ENCODE measurements at places on chromosomes 12 and 14.

- DNase-seq = peak; percentile 52
Measured at GRCh38 chr14:67396381-67396970, 15.5 kb downstream of the PLEK2 start.

- peak; percentile 34 for DNase-seq
Measured at GRCh38 chr14:67265131-67265530, 23.9 kb downstream of the PALS1 start.

- no peak for DNase-seq
Measured at GRCh38 chr14:53779301-53779700, 177.3 kb downstream of the BMP4 start.

- peak; percentile 5 for DNase-seq
Measured at GRCh38 chr12:114982760-114983159, 298.8 kb upstream of the TBX3 start.

GRCh38 chr12:110245369-110245772, 35.7 kb upstream of the ATP2A2 start:
- peak; percentile 4 for DNase-seq

DNA sequence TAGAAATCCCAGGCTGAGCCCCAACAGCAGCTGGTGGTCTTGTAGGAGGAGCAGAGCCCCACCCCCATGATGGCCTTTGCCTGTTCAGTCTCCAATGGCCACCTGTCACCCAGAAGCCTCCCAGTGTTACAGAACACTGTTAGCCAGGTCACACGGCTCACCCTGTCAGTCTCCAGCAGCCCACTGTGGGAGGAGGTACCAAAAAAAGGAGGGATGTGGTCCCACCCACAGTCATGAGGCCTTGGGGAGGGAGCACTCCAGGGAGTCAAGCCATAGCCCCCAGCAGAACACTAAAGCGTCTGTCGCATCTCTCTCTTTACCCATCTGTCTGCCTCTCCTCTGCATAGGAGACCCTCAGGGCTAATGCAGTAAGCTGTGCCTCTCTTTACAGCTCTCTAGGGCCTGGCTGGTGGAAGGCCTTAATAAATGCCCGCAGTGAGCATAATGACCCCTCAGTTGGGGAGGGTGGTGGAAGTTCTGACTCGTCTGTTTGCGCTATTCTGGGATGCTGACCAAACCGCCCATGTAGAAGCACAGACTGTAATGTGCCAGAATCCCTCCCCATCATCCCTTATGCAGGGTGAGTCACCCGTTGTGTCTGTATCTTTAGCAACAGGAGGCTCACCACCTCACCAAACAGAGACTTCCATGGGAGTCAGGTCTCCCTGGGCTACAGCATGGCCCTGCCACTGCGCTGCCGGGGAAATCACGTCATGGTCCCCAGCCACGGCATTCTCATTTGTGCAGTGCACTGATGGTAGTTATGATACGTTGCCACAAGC, 14.6 kb downstream of the C14orf132 start:
- peak; percentile 92 for DNase-seq

DNA sequence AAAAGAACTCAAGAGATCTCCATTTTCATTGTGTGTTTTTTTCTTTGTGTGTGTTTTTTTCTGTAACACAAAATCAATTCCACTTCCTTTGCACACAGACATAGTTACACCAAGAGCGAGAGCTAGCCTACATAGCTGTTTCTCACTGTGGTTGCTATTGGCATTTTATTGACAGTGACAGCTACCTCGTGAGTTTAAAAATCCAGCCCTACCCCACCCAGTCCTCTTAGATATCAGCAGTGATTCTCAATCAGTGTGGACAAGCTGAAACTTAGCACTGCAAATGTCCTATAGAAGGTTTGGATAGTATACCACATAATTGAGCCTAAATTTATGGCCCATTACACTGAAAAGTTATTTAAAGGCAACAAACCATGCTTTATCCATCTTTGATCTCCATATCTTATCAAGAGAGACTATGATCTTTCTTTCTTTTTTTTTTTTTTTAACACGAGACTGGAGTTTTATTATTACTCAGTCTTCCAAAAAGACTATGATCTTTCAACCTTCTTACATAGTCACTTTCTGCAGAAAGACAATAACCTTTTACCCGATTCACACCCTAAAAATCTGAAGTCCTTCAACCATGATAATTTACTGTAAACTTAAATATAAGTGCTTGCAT, 46.8 kb downstream of the ATP2B1 start:
- DNase-seq = no peak

GRCh38 chr12:113202300-113203075, 17.0 kb downstream of the RITA1 start:
- DNase-seq = no peak

DNA sequence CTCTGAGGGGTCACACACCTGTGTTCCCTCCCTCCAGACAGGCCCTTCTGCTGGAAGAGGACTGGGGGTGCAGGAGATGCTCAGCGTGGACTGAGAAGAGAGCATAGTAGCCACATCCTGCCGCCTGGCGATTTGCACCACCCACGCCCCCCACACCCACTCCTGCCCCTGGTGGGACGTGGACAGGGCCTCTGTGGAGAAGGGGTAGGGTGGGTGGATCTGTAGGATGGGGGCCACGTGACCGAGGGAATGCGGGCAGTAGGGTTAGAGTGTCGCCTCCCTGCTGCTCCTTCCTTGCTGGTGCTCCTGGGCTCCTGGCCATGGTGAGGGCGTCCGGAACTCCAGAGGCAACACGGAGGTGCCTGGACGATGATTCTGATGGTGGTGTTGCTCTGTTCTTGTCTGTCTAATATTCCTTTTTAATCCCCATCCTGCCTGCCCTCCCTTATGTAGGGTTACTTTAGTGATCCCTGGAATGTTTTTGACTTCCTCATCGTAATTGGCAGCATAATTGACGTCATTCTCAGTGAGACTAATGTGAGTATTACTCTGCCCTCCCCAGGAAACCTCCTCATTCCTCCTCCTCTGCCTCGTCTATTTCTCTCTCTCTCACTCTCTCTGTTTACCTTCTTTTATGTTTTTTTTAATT, 161.5 kb upstream of the FKBP4 start:
- DNase-seq = no peak

Measured in fibroblast of skin of back (primary cell).